Left ventricle myocardium superior (tissue), 1 donor: ENCODE measurements at places on chromosomes 12 and 14. TPM values are rescaled to one million over a fixed set of nuclear protein-coding genes. Genes with fewer than 3 reads are reported as not detected.

KLHDC1 gene
- total RNA-seq = 6.0 TPM

KRT81 gene
- total RNA-seq = not detected

DIO3 gene
- 0.15 TPM for total RNA-seq

GON7 gene
- 16.2 TPM for total RNA-seq

TESPA1 gene
- 0.55 TPM for total RNA-seq

PPP4R4 gene
- 0.30 TPM for total RNA-seq

CD4 gene
- 8.4 TPM for total RNA-seq

CARMIL3 gene
- total RNA-seq = 0.12 TPM

CLEC1B gene
- total RNA-seq = not detected

TAS2R7 gene
- total RNA-seq = not detected

CMA1 gene
- 0.47 TPM for total RNA-seq

IKBIP gene
- 4.0 TPM for total RNA-seq

DEPDC4 gene
- 0.40 TPM for total RNA-seq
